ENCODE measurements at places on chromosomes 5 and 9.

GRCh38 chr5:1985781-1986180 is 103.1 kb upstream of the IRX4 start:
- DNase-seq, result no peak

DNA sequence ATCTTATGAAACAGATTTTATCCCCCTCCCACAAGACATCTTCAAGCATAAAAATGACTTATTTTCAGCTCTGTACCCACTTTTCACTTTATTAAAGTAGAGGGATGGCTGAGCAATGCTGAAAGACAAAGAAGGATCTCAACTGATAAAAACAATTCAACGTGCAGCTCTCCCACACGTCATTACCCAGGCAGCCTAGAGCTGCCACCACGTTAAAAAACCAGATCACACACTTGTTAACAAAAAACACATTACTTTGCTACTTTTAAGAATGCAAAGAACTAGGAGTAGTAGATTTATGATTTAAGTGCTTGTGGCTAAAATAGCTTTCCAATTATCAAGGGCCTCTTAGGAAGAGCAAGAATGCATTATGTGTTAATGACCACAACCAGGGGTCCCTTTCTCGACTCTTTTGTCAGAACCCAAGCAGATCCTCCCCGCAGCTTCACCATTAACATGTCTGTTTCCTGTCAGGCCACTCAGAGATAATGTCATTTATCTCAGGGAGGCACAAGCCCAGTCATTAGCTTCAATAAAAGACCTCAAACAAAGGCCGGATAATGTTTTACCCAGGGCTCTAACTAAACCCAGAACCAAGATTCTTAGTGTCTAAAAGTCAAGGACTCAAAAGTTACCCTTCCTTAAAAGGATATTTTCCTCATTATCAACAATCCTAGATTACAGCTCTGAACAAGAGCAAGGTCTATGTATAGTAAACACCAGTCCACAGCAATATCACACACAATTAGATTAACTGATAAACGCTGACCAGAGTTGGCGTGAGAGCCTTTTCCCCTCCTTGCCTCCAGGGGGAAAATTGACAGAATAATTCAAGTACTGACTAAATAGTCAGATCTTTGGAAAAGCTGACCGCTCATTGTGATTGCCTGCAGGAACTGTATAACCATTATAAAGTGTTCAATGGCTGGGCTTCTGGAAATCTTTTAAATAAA is 7.5 kb downstream of the ZNF608 start:
- DNase-seq, result no peak

DNA sequence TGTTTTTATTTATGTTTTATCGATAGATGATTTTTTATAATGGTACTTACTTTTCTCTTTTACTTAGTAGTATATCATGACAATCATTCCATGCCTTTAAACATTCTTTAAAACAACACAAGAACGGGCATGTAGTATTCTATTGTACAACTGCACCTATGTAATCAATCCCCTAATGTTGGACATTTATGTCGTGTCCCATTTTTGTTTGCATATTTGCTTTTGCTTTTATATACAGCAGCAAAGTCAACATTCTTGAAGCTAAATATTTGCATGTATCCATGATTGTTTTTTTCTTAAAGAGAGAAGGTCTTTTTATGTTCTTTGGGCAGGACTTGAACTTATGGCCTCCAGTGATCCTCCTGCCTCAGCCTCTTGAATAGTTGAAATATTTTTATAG is 527.0 kb upstream of the CLINT1 start:
- no peak for DNase-seq

DNA sequence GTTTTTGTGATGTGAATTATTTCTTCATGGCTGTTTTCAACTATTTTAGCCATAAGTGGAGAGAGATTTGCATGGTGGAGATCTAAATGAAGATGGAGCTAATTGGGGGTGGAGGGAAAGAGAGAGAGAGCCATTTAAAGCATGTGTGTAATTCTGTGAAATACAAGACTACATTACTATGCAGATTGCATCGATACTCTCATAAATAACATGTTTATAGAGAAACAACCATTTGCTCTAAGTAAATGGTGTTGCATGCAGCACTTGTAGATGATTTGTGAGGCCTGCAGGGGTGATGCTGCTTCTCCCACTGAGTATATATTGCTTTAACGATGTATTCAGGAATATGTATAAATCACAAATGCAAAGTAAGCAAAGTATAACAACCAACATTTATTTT is 270.2 kb upstream of the RIOK2 start:
- no peak for DNase-seq

DNA sequence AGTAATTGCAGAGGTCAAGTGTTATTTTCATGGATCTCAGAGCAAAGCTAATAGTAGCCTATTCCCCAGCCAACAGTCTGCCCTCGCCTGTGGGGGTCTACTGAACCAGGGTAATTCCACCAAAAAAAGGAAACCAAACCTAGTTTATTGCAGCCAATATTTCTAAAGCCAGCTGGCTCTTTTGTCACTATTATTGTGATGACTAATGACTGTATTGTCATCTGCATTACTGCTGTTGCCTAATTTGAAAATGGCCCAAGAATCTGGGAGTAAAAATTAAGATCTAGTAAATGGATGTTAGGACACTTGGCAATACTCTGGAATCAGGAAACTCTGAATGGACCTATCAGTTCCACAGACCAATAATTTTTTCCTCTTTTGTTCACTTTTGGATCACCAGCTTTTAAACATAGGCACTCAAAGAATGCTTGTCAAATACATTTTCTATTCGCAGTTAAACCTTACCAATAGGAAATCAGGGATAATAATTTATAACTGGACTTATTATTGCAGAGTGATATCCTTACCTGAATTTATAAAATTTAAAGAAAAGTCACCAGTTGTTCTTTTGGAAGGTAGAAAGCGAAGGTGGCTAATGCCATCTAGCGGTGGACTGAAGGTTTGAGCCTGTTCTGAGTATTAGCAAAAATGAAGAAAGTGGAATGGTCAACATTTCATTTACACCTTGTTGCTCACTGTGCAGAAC is 69.2 kb downstream of the SYK start:
- peak; percentile 18 for DNase-seq

- no peak for DNase-seq
Observed at GRCh38 chr5:10486511-10487344, 45.0 kb downstream of the ROPN1L start.

DNA sequence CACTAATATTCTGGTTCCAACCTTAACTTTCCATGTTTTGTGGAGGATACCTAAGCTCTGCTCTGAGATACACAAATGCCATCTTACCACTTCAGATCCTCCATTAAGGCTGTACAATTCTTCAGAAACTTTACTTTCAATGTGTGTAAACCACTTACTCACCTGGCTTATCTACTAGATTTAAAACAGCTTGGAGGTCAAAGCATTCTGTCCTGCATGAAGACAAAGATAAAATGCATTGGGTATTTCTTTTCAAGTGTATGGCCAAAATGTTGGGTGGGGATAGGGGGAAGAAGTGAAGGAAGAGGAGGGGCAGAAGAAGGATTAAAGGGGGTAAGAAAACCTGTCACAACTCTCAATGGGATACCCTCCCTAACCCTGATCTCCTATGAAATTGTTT is 939 bp downstream of the GOLGA1 start:
- no peak for DNase-seq

DNA sequence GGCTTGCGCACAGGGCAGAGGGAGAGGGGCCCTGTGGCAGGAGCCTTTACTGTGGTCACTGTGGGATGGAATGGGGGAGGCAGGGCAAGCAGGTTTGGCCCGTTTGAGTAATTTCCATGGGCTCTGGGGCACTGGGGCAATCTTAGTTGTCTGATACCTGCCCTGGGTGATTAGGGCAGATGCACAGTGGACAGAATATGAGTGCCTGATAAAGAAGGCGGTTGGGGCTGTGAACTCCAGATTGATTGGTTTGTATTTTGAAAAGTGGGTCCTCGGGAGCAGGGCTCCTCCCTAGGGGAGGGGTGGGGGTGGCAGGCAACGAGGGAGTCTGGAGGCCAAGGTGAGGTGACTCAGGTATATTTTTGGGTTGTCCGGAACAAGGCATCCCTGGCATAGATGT is 247.5 kb downstream of the NSG2 start:
- no peak for DNase-seq

GRCh38 chr5:141003791-141004611 is 37.7 kb downstream of the PCDHAC2 start:
- DNase-seq, result peak; percentile 37

Measured in HTR-8/SVneo (cell line).